ENCODE measurements at places on chromosomes 11 and 22.

DNA sequence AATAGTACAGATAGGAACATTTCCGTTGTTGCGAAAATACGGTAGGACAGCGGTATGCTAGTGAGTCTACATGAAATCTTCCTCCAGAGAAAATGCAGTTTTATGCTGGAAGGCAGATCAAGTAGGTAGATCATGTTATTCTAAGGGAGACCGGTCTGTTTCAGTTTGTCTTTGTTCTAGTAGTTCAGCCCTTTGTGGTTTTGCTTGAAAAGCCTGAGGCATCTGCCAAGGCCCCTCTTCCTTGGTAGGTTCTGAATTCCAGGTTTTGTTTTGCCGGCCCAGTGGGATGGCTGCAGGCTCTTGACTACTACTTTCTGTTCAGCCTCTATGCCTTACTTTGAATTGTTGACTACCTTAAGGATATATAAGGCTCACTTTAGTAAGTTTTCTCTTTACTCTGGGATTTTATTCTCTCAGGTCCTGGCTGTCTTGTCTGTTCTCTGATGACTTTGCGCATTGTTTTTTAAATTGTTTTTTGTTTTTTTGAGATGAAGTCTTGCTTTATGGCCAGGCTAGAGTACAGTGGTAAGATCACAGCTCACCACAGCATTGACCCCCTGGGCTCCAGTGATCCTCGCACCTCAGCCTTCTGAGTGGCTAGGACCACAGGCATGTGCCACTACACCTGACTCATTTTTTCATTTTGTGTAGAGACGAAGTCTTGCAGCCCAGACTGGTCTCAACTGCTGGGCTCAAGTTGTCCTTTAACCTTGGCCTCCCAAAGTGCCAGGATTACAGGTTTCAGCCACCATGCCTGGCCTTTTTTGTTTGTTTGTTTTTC lies 53.7 kb downstream of the HIPK3 start:
- DNase-seq, result no peak

DNA sequence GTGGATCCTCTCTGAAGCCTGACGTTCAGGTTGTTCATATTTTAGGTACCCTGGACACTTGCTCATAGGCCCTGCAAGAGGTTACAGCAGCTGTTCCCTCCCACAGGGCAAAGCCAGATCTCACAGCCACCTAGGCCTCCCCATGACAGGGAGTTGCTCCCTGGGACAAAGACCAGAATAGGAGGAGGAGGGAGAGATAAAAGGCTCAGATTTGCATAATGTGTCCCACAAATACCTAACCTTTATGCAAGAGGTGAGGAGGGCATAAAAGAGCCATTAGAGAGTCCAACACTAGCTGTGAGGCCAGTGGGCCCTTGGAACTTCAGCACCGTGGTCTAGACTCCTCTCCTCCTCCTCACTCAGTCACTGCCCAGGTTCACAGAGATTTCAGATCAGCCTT lies 33.8 kb downstream of the ZNF280B start:
- DNase-seq, result no peak

DNA sequence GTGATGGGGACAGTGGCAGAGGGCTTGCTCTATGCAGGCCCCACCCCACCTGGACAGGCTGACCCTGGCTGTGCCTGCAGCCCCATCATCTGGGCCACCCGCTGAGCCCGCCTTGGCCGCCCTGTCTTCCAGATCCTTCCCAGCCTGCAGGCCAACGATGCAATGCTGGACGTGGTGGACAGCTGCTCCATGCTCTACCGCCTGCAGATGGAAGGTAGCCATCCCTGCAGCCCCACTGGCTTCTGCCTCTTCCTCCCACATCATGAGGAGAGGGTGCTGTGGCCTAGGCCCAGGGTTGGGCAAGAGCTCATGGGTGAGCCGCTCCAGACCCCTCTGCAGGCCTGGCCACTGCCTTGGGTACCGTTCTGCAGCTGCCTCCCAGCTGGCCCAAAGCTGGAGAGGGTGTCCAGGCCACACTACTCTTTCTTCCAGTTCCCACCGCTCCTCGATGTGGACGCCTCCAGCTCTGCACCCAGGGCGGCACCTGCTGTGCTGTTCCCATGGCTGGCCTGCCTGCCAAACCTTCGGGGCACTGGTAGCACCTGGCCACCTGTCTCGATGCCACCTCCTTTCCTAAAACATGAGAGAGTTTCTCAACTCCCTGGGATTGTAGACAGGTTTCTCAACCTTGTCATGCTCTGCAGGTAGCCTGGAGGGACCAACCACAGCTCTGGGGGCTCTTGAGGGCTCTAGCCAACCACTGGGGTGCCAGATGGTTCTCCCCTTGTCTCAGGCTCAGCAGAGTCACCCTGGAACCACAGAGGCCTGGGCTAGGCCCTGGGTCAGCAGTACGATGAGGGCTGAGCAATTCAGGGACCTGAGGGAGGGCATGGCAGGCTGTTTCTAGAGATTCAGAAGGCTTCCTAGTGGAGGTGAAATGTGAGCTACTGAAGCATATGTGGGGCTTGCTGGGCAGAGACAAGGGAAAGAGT lies 9.5 kb upstream of the GTSE1 start:
- no peak for DNase-seq

DNA sequence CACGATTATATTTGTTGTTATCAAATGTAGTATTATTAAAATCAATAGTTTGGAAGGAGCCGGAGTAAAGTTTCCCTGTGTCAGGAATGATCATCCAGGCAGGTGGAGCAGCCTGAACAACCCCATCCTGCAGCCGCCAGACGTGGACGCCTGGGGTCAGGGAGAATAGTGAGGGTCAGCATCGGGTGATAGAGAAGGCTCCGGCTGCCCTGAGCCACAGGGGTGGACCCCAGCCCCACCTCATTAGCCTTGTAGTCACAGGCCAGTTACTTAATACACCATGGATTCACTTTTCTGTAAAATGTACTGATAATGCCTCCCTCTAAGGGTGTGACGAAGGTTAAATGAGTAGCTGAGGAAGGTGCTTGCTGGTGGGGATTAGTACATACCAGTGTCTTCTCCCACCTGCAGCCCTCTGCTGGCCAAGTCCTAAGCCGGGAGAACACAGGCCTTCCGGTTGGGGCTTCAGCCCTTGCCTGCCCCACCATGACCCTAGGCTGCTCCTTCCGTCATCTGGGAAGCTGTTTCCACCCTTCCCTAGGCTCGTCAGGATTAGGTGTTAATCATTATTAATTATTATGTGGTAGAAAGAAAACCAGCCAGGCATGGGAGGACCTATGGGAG lies 14.9 kb downstream of the TMEM121B start:
- no peak for DNase-seq

DNA sequence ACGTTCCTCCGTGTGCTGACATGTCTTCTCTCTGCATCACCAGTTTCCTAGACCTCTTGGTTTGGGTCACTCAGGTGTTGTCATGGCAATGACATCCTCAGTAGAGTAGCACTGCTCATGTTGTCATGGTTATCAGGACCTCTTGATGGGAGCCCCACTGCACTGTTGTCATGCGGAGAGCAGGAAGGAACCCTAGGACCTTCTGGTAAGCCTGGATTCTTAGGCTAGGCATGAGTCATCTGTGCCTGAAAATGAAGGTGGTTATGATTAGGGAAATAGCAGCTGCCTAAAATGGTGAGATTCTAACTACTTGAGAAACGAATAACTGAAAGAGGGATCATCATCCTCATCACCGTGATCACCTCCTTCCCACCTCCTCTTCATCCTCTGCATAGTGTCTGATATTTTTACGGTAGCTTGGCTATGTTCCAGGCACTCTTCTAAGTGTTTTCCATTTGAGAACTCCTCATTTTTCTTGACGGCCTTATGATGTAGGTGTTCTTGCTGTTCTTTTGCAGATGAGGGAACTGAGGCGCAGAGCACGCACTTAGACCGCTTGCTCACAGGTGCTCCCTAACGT lies 858.4 kb downstream of the NTM start:
- no peak for DNase-seq

GRCh38 chr11:78023426-78023825 lies 350 bp upstream of the KCTD14 start:
- DNase-seq, result no peak

DNA sequence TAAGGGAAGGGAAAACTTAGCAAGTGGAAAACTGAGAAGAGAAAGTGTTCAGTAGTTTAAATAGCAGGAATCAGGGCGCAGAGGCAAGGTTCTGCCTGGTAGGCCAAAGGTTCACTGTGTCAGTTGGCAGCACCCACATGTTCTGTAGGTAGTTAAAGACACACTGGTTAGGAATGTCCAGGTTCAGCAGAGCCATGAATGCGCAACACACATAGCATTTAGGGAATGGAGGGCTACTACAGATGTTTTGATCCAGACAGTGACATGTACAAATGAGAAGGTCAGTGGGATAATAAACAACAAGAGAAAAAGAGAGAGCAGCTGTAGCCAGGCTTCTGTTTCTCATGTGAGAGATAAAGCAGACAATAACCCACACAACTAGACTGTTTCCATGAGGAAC lies 56.2 kb upstream of the ARHGAP42 start:
- DNase-seq, result no peak

GRCh38 chr11:57087991-57088390 lies 93.8 kb upstream of the LRRC55 start:
- no peak for DNase-seq

- DNase-seq, result no peak
These were observed 113.6 kb downstream of the MICAL3 start for GRCh38 chr22:17910561-17911311.

DNA sequence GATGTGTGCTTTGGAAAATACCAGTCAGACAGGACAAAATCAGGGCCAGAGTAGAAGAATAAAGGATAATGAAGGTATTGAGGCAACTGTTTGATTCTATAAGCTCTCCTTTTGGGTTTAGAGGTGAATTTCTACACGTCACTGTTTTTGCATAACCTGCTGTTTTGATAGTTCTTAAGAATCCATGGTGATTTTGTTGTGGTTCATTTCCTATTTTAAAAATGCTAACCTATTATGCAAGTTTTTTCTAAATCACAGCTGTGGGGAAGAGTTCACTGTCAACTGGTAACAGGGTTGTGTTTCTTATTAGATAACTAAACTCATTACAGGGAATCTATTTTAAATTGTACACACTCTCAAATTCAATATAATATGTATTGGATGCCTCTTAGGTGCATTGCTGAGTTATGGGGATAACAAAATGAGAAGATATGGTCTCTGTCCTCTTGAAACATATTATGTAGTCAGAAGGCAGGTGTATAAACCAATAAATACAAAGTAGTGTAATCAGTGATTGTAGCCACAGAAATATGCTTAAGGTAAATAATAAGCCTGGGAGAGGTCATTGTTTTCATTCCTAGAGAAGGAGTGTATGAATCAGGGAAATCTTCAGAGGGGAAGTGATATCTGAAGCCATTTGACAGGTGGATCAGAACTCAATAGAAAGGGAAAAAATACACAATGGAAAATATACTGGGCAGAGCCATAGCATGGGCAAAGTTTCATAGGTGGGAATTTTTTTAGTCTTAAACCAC lies 192.5 kb downstream of the FAT3 start:
- DNase-seq, result no peak

- DNase-seq, result no peak
These were observed 40.3 kb downstream of the ALX4 start for GRCh38 chr11:44269369-44270351.

DNA sequence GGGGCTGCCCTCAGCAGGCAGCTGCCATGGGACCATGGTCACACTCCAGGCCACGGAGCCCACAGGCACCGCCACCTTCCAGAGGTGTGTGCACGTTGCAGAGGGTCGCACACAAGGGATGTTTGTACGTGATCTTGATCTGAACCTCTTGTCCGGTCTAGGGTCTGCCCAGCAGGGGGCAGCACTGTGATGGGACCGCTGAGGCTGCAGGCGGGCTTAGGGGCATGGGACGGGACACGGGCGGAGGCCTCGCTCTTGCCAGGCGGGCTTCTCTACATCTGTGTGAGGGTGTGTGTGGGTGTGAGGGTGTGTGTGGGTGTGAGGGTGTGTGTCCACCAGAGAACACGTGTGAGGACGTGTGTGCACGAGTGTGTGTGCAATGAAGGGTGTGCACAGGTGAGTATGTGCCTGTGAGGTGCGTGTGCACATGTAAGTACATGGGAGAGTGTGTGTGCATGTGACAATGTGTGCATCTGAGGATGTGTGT lies 52.4 kb downstream of the CACNA1I start:
- peak; percentile 73 for DNase-seq

DNA sequence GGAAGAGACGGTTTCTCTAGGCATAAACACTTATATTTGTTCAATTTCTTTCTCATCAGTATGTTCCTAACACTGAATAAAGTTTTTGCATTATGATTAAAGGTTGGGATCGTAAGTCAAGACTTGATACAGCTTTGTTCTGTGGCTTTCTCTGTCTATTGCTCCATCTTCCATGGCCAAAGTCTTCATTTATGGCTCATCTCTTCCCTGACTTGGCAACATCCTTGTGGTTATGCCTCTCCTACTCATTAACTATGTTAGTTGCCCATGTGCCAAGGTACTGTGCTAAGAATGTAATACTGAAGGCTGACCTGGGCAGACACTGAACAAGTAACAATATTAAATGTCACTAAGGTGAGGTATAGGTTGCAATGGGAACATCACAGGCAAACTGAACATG lies 1.6 kb upstream of the ACCSL start:
- no peak for DNase-seq

DNA sequence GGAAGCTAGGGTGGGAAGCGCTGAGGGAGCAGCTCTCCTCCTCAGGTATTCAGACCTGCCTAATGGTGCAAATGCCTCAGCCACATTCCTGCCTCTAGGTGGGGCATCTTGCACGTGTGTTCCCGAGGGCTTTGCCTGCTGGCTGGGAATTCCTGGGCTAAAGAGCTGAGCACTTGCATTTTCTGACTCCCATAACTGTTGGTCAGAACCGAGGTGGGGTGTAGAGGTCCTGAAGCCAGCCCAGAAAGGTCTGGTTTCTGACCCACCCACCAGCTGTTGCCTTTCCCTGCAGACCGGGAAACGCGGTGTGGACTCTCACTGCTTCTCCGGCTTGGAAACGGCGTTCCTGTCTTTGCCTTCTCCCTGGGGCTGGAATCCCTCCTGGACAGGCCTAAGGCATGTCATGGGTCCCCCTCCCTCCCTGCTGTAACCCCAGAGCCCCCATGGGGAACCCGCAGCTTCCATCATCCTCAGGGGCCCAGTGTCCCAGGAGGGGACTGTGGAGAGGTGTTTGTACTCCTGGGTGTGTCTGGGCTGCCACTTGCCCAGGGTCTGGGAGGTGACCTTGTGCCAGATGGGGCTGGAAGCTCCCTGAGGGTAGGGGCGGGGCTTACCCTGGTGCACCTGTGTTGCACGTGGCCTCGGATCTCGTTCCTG lies 24.0 kb upstream of the SMIM38 start:
- DNase-seq, result no peak

GRCh38 chr11:12329169-12329568 lies 48.2 kb upstream of the PARVA start:
- DNase-seq, result no peak

- DNase-seq, result no peak
These were observed 60.5 kb downstream of the NAT10 start for GRCh38 chr11:34165786-34166555.

- no peak for DNase-seq
These were observed 640.9 kb downstream of the BRD1 start for GRCh38 chr22:49186762-49187161.

- no peak for DNase-seq
These were observed 10.2 kb downstream of the NUP160 start for GRCh38 chr11:47837929-47838328.

- no peak for DNase-seq
These were observed 38.5 kb upstream of the SUSD2 start for GRCh38 chr22:24142831-24143230.

All from stimulated activated CD4-positive, alpha-beta T cell treated with anti-CD3 and anti-CD28 coated beads, Interleukin-4, amount 100 ng/mL, for 24 hours (primary cell).